ENCODE measurements at places on chromosomes 7 and 10.

DNA sequence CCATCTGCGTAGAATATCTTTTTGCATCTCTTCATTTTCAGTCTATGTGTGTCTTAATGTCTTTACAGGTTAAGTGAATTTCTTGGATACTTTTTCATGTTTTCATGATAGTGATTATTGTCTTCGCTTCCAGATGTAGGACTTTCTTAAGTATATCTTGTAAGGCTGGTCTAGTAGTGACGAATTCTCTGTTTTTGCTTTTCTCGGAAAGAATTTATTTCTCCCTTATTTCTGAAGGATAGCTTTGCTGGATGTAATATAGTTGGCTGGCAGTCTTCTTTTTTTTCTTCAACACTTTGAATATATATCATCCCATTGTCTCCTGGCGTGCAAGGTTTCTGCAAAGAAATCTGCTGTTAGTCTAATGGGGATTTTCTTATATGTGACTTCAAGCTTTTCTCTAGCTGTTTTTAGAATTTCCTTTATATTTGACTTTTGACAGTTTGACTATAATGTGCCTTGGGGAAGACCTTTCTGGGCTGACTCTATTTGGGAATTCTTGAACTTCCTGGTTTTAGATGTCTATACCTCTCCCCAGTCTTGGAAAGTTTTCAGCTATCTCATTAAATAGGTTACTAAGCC is 14.3 kb downstream of the GTPBP4 start:
- no peak overlapping the region for H3K4me3 ChIP-seq
- no peak overlapping the region for H3K27ac ChIP-seq
- no peaks in the 10 kb centered on the region for H3K4me1 ChIP-seq
- DNase-seq: no peak
- H3K36me3 ChIP-seq: peaks cover 5% of the 10 kb centered on the region

GRCh38 chr7:26454180-26454579 is 162.5 kb downstream of the SNX10 start:
- H3K36me3 ChIP-seq: no peaks in the 10 kb centered on the region
- H3K4me1 ChIP-seq: no peaks in the 10 kb centered on the region
- no peaks in the 10 kb centered on the region for H3K27me3 ChIP-seq
- no peak overlapping the region for H3K27ac ChIP-seq
- DNase-seq: no peak

- no peak overlapping the region for H3K27ac ChIP-seq
- H3K4me3 ChIP-seq: no peak overlapping the region
- DNase-seq: no peak
- no peaks in the 10 kb centered on the region for H3K36me3 ChIP-seq
Measured at GRCh38 chr7:29077176-29077575, 69.2 kb downstream of the CPVL start.

DNA sequence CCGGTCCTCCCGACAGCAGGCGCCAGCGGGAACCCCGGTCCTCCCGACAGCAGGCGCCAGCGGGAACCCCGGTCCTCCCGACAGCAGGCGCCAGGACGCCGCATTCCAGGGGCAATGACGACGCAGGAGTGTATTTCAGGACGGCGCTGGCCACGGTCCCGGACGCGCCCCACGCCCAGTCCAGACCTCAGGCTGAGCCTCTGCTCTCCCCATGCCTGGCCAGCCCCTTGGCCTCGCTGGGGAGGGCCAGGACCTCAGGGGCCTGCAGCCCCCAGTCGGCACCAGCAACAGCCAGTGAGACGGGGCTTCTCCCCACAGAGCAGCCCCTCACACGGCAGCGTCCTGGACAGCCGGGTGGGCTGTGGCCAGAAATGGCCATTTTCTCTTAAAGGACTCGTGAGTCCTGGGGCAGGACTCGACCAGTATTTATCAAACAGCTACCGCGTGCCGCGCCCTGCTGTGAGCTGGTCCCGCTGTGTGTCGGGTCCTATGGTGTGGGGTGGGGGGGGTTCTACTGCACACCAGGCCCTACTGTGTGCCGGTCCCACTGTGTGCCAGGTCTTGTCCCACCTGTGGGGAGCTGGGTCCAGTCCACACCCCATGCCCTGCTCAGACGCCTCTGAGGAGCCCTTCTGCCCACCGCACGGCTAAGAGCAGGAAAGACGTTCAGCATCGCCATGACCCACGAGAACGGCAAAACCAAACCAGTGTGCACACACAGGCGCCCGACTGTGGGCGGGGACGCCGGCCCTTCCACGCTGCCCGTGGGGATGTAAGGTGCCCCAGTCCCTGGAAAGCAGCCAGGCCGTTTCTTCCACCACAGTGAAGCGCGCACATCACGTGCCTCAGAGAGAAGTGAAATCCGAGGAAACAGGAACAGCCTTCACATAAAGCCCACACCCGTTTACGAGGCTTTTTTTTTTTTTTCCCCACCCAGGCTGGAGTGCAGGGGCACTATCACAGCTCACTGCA is 33.3 kb downstream of the GET4 start:
- no peaks in the 10 kb centered on the region for H3K27me3 ChIP-seq
- H3K36me3 ChIP-seq: no peaks in the 10 kb centered on the region
- H3K4me3 ChIP-seq: peak overlapping the region; percentile 7
- no peak for DNase-seq
- peaks cover 10% of the 10 kb centered on the region for H3K4me1 ChIP-seq
- H3K27ac ChIP-seq: no peak overlapping the region

- no peak for DNase-seq
- H3K4me3 ChIP-seq: no peak overlapping the region
- H3K36me3 ChIP-seq: no peaks in the 10 kb centered on the region
- H3K27me3 ChIP-seq: no peaks in the 10 kb centered on the region
- H3K27ac ChIP-seq: no peak overlapping the region
Measured at GRCh38 chr7:123867225-123867624, 22.3 kb downstream of the HYAL4 start.

- H3K4me3 ChIP-seq: no peak overlapping the region
- H3K27me3 ChIP-seq: no peaks in the 10 kb centered on the region
- H3K4me1 ChIP-seq: no peaks in the 10 kb centered on the region
- no peak for DNase-seq
- H3K27ac ChIP-seq: no peak overlapping the region
Measured at GRCh38 chr7:18405726-18406125, 89.8 kb upstream of the HDAC9 start.

GRCh38 chr10:58319599-58319998 is 15.2 kb upstream of the UBE2D1 start:
- no peaks in the 10 kb centered on the region for H3K36me3 ChIP-seq
- H3K27ac ChIP-seq: no peak overlapping the region
- no peaks in the 10 kb centered on the region for H3K4me1 ChIP-seq
- no peak overlapping the region for H3K4me3 ChIP-seq

DNA sequence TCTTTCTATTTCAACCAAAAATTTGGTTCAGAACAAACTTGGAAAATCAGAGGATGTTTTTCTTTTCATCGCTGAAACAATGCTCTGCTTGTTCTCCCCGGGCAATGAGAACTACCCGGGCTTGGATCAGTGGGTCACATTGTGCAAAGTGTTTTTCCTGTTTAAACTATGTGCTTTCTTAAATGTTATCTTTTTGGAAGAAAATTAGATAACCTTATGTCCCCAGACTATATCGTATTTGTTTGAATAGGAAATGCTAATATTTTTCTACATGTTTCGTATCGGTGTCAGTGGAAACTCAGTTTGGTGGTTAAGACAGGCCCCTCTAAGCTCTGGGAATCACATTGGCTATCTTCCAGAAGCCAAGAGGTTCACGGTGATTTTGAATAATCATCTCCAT is 319.5 kb upstream of the NFE2L3 start:
- H3K4me1 ChIP-seq: peaks cover 20% of the 10 kb centered on the region
- no peak overlapping the region for H3K4me3 ChIP-seq
- no peaks in the 10 kb centered on the region for H3K36me3 ChIP-seq
- DNase-seq: no peak
- H3K27ac ChIP-seq: peak overlapping the region; percentile 28

DNA sequence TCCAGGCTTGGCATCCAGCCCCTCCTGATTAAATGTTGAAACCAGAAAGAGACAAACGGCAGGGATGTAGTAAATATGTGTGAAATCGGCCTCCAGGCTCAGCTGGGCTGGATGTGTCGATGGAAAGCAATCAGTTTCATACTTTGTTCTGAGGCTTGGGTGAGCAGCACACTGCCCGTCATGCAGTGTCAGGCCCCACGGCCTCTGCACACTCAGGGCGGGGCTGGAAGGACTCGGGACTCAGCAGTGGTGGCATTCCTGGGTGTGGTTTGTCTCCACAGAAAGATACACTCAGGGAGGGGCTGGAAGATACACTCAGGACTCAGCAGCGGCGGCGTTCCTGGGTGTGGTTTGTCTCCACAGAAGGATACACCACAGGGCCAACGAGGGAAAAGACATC is 22.0 kb downstream of the ADGRA1 start:
- no peak for DNase-seq
- no peaks in the 10 kb centered on the region for H3K36me3 ChIP-seq
- no peaks in the 10 kb centered on the region for H3K4me1 ChIP-seq
- H3K27me3 ChIP-seq: no peaks in the 10 kb centered on the region
- no peak overlapping the region for H3K27ac ChIP-seq
- H3K4me3 ChIP-seq: no peak overlapping the region
